ENCODE measurements at places on chromosomes 1 and 21.
A peak's percentile ranks its signal among the peaks of the same experiment; 100 is the strongest.

- no peak for DNase-seq
Observed at GRCh38 chr1:245698116-245698515, 543.3 kb downstream of the KIF26B start.

GRCh38 chr1:51948491-51948915 is 42.0 kb downstream of the RAB3B start:
- no peak for DNase-seq

DNA sequence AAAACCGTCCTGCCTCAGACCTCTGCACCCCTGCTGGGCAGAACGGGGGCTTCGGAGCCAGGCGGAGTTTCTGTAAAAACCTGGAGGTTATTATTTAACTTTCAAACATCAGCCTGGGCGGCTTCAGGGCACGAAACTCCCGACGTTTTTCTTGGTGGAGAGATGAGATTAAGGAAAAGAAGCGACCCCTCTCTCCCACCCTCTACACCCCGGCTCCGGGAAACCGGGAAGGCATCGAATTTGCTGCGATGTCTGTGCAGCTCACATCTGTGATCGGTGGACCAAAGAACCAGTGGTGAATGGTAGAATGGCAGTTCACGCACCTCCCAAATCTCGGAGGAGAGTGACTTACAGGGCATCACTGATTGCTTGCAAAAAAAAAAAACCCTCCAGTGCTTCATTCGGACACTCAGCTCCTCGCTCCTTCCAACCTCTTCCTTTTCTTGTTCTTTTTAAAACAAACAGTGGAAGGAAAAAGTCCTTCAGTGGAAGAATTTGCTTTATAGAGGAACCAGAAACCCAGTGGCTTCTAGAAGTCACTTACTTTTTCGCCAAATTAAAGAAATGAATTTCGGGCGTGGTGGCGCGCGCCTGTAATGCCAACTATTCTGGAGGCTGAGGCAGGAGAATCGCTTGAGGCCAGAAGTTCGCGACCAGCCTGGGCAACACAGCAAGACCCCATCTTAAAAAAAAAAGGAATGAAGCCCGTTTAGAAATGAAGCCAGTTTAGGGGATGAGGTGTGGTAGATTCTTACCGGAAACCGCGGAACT is 884 bp downstream of the PHACTR4 start:
- no peak for DNase-seq

- no peak for DNase-seq
Observed at GRCh38 chr1:46413596-46413985, 19.5 kb downstream of the FAAH start.

DNA sequence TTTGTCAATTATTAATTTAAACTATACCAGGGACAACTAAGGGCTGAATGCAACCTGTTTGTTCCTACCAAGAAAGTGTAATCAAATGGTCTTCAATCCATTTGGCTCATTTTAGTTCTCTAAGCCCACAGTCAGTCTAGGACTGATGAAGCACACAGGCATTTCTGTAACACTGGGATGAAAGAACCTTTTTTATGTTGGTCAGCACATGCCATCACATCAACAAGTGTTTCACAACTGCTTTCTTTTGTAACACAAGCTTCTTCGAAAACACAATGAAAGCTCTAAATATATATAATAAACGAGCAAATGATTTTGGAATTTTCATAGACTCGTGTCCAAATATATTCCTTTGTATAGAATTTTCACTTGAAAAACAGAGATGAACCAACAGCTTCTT is 28.8 kb downstream of the HEATR1 start:
- no peak for DNase-seq

- DNase-seq: no peak
Observed at GRCh38 chr1:19858893-19859292, 23.3 kb upstream of the OTUD3 start.

GRCh38 chr1:32334864-32335534 is 1.0 kb downstream of the MARCKSL1 start:
- DNase-seq: peak; percentile 68

GRCh38 chr1:227068883-227069282 is 128.8 kb downstream of the COQ8A start:
- DNase-seq: no peak

- no peak for DNase-seq
Observed at GRCh38 chr21:32392299-32392879, 423 bp downstream of the URB1 start.

- no peak for DNase-seq
Observed at GRCh38 chr1:86856196-86856595, 57.7 kb downstream of the SELENOF start.

- DNase-seq: no peak
Observed at GRCh38 chr1:89941110-89941766, 53.7 kb upstream of the ZNF326 start.

GRCh38 chr1:217332431-217333065 is 298.3 kb downstream of the GPATCH2 start:
- no peak for DNase-seq

- DNase-seq: no peak
Observed at GRCh38 chr1:222784371-222784770, 30.5 kb upstream of the DISP1 start.

GRCh38 chr1:230425252-230426091 is 660 bp downstream of the PGBD5 start:
- DNase-seq: peak; percentile 1

DNA sequence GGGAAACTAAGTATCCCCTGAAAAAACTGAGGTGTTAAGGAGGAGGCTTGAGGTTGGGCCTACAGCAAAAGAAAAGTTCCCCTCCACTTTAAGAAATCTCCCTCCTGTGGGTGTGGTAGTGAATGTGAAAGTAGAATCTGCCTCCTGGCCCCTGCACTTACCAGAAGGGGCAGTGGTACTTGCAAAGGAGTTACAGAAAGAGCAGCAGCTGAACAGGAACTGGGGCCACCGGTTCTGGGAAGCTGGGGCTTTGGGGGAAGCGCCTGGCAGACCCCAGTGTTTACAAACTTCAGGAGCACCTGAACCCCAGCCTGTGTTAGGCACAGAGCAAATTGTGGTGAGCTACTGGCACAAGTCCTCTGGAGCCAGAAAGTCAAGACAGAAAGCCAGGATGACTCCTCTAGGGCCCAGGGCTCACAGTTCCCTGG is 250.2 kb upstream of the FGGY start:
- DNase-seq: peak; percentile 8

GRCh38 chr1:10856176-10856683 is 59.8 kb upstream of the CASZ1 start:
- DNase-seq: no peak

- no peak for DNase-seq
Observed at GRCh38 chr1:206653715-206654459, 18.6 kb downstream of the DYRK3 start.

DNA sequence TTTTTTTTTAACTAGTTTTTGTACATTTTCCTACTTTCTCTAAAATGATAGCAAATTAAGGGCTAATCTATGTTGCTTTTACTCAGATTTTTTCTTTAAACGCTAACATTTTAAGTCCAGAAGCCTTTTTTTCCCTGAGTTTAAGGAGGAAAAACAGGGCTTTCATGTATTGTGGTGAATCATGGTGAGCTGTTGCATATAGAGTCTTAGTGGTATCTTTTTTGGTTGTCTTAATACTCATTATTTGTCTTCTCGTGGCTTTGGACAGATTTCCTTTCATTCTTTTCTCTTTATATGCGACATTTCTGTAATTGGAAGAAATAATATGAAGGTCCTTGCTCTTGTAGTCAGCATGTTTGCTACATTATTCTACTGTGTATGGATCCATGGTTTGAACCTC is 1015.6 kb downstream of the PLA2G4A start:
- DNase-seq: no peak

DNA sequence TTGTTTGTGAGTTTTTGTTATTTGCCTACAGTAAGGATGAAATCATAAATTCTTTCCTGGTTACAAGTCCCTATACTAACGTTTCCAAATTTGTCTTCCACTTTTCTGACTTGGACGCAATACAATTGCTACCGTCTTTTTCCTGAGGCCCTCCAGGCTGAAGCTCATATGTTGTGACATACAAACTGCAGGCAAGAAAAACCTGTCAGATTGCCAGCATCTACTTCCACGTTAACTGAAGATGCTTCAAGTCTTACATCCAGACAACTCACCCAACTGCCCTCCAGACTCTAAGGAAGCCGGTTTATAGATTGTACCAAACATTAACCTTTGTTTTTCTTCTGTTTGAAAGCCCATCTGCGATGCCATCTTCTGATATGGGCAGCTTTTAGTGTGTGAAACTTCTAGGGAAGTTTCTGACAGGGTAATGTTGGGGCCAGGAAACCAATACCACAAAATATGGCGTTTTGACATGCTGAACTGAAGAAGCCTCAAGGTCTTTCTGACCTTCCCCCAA is 21.4 kb upstream of the RNF11 start:
- DNase-seq: no peak

GRCh38 chr1:244319283-244320132 is 132.2 kb downstream of the ADSS2 start:
- no peak for DNase-seq

DNA sequence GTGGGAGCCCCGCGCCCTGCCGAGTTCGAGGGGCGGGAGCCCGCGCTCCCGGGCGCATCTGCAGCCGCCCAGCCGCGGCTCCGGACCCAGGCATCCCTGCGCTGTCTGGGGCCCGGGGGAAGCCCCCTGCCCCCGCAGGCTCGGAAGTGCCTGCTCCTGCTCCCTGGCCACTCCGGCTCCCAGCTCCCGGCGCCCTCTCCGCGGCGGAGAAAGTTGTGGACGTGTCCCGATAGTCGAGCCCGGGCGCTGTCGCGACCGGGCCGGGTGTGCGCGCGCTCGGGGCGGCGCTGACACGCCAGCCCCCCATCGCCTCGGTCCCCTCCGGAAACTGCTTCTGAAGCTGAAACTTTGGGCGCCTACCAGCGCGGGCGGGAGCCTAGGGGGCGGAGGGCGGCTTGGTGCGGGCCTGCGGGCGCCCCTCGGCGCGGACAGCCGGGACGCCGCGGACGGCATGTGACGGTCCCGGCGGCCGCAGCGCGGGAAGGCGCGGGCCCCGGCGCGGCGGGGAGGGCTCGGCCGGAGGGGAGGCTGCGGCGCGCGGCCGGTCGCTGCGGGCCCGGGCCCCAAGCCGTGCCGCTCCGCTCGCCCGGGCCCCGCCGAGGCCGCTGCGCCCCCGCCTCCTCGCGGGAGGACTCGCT is 515 bp downstream of the MAN1C1 start:
- peak; percentile 38 for DNase-seq

GRCh38 chr1:46489638-46490405 is at the start of gene DMBX1:
Gene DMBX1, plus strand, starts transcription at chr1:46489836. Its CDS starts 17,175 bp downstream, at chr1:46507011.
- peak; percentile 26 for DNase-seq

GRCh38 chr21:31395791-31396190 is 51.7 kb upstream of the TIAM1 start:
- DNase-seq: no peak

GRCh38 chr1:53370369-53370961 is 42.6 kb upstream of the LRP8 start:
- DNase-seq: no peak

DNA sequence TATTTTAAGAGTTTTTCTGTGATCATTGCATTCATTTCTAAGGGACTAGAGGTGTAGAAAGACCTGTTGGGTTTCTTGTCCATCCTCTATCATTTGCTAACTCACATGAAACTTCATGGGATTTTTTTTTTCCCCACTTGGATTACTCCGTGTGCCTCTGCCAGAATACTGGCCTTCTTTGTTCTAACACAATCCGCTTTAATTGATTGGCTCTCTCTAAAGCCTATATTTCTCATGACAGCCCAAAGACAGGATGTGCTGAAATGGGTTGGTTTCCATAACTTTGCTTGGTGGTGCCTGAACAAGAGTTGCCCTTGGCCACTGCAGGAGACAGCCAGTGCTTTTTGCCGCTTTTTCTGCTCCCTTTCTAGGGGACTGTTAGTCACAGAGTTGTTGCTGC is 12.2 kb downstream of the CACHD1 start:
- DNase-seq: no peak

- no peak for DNase-seq
Observed at GRCh38 chr1:76725864-76726619, 141.2 kb upstream of the ST6GALNAC5 start.

- no peak for DNase-seq
Observed at GRCh38 chr1:52579415-52579814, 22.8 kb upstream of the GPX7 start.

DNA sequence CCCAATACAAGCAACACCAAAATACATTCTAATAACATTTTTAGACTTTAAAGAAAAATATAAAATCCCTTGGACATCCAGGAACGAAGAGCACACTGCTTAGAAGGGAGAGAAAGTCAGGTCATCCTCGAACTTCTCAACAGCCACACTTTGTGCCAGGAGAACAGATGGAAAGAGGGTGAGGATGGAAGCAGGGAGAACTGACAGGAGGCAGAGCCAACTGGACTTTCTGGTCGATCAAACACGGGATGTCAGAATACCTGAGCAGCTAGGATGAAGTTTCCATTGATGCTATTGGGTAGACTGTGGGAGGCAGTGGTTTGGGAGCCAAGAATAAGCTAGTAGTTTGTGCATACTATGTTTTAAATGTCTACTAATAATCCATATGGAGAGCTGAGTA is 111.4 kb downstream of the TOMM20 start:
- DNase-seq: no peak
